GM10248 (cell line): ENCODE measurements at places on chromosomes 13 and 19.

DNA sequence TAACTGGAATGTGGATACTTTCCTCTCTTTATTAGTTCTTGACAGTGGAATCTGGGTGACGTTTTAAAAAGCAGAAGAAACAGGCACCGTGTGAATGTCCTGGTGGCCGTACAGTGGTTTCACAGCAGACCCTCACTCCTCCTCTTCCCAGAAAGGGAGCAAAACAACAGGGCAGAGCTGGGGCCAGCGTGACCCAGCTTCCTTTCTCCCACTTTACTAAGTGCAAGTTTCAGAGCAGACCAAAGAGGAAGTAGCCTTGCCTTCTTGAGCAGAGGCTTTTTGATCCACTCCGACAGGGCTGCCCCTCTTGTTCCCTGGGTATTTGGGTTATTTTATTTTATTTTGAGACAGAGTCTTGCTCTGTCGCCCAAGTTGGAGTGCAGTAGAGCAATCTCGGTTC, 19.6 kb upstream of the C19orf33 start:
- DNase-seq = peak; percentile 65

DNA sequence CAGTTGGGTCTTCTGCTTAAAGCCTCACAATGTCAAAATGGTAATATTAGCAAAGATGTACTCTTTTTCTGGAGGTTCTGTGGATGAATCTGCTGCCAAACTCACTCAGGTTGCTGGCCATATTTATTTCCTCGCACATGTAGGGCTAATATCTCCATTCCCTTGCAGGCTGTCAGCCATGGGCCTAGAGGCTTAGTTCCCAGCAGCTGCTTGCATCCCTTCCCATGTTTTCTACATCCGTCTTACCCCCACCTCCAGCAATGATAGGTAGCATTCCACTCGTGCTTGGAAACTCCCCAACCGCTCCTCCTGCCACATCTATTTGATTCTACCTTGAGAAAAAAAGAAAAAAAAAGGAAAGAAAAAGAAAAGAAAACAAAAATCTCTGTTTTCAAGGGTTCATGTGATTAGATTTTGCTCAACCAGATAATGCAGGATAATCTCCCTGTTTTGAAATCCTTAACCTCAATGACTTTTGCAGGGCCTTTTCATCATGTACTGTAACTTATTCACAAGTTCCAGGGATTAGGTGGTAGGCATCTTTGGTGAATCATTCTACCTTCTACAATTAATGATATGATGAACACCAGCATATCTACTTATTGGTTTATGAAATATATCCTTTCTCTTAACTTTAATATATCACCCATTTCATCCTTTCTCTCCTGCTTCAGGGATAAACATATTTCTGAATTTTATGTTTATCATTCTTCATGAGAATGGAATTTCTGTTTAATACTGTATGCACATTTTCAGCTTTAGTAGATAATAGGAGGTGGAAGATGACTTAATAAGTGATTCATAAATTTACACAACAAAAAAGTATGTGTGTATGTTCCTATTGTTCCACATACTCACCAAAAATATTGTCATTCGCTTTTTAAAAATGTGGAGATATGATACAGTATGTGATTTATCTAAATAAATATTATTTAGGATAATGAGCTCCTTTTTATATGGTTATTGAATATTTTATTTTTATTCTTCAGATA, 931.9 kb downstream of the SLITRK5 start:
- DNase-seq = no peak

DNA sequence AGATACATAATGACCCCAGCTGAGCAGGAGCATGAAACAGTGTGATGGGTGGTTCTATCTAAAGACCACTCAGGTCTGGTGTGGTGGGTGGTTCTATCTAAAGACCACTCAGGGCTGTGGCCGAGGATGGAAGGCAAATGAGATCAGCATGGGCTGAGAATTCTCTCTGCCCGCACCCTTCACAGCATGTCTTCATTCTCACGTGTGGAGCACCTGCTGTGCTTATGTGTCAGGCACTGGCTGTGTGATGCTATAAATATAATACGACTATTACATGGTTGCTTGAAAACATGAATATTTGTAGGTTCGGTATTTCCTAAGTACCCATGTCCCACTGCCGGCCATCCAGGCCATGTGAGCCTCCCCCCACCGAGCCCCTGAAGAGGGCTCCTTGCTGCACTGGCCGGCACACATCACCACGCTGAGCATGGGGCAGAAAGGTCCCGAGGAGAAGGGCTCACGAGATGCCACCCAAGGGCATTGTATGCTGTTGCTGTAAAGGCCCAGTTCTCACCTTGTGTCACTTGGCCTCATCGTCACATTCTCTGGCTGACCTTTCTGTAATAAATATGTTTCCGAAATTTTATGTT, 810.2 kb downstream of the UQCRFS1 start:
- DNase-seq = no peak

GRCh38 chr13:108741930-108742329, 112.5 kb downstream of the MYO16 start:
- DNase-seq = no peak

- DNase-seq = no peak
Observed at GRCh38 chr13:33401238-33401637, 115.7 kb upstream of the STARD13 start.

- peak; percentile 62 for DNase-seq
Observed at GRCh38 chr13:110944121-110944967, 29.5 kb upstream of the ANKRD10 start.

DNA sequence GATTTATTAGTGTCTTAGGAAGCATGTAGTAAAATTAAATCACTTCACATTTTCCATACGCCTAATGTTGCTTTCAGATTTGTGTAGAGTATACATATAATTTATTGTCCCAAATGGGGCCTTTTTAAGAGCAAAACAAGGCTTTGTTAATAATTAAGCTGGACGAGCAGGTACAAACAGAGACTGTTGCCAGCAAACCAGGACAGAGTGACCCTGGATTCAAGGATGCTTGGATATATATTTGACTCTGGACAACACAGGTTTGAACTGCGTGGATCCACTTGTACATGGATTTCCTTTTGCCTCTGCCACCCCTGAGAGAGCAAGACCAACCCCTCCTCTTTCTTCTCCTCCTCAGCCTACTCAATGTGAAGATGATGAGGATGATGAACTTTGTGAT, 454.9 kb downstream of the PCDH9 start:
- no peak for DNase-seq

GRCh38 chr13:81686877-81687276, 1346.0 kb upstream of the SPRY2 start:
- no peak for DNase-seq

- DNase-seq = no peak
Observed at GRCh38 chr13:107516517-107516916, 698.8 kb downstream of the LIG4 start.

GRCh38 chr13:90385781-90386489, 961.6 kb upstream of the MIR17HG start:
- no peak for DNase-seq

- no peak for DNase-seq
Observed at GRCh38 chr13:44292545-44292944, 81.1 kb upstream of the SERP2 start.

GRCh38 chr13:76750126-76750525, 136.1 kb downstream of the KCTD12 start:
- DNase-seq = no peak

DNA sequence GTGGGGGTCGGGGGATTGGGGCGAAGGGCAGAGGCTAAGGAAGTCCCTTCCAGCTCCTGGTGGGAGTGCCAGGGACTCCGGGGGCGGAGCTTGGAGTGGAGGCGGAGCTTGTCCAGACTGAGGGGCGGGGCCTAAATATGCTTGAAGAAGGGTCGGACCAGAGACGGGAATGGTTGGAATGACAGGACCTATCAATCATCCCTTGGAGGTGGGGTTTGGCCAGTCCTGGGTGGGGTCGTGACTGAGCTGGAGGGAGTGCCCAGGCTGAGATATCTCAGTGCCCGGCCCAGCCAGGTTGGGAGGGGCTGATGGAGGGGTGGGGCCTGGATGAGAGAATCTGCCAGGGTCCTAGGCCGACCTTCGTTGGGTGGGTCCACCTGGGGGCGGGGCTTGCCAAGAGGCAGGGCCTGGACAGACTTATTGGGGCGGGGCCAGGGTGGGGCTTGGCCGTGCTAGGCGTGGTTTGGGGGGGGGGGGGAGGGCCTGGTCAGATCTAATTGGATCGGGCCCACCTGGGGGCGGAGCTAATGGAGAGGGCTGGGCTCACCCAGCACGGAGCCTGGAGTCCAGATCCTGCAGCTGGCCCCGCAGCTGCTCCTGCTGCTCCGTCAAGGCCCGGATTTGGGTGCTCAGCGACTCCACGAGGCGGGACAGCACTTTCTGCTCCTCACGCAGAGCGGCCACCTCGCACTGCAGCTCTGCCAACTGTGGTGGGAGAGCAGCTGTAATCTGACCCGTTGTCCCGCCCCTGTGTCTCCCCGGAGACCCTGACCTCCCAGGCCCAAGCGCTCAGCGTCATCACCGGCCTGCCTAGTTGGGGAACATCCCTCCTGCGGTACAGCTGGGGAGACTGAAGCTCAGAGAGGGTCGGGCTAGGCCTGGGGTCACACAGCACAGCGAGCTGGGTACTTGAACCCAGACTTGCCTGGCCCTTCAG, 2.6 kb upstream of the WIZ start:
- no peak for DNase-seq

DNA sequence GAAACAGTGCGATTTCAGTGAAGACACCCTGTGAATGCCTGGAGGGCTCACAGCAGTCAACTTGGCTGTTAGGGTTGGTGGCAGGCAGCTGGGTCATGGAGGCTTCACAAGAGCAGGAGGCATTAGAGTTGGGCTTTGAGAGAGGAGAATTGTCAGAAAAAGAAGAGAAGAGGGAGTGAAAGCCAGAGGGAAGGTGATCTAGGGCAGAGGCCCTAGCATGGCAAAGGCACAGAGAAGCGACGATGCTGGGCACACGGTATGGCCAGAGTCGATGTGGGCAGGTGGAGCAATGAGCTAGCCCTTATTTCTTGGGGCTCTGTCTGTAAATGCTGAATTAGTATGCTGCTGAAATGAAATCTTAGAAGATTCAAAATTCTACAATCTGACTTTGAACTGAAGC, 52.6 kb upstream of the OLFM4 start:
- DNase-seq = no peak

DNA sequence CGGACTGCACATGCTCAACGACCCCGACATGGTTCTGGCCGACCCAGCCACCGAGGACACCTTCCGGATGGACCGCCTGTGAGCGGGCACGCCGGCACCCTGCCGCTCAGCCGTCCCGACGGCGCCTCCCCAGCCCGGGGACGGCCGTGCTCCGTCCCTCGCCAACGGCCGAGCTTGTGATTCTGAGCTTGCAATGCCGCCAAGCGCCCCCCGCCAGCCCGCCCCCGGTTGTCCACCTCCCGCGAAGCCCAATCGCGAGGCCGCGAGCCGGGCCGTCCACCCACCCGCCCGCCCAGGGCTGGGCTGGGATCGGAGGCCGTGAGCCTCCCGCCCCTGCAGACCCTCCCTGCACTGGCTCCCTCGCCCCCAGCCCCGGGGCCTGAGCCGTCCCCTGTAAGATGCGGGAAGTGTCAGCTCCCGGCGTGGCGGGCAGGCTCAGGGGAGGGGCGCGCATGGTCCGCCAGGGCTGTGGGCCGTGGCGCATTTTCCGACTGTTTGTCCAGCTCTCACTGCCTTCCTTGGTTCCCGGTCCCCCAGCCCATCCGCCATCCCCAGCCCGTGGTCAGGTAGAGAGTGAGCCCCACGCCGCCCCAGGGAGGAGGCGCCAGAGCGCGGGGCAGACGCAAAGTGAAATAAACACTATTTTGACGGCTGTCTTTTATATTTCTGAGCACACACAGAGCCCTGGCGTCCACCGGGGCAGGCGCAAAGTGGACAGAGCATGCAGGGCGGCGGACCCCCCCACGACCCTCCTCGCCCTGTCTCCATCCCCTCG, 13.6 kb downstream of the COMP start:
- DNase-seq = no peak

GRCh38 chr19:55145232-55145631, 3.8 kb downstream of the TNNT1 start:
- DNase-seq = no peak

DNA sequence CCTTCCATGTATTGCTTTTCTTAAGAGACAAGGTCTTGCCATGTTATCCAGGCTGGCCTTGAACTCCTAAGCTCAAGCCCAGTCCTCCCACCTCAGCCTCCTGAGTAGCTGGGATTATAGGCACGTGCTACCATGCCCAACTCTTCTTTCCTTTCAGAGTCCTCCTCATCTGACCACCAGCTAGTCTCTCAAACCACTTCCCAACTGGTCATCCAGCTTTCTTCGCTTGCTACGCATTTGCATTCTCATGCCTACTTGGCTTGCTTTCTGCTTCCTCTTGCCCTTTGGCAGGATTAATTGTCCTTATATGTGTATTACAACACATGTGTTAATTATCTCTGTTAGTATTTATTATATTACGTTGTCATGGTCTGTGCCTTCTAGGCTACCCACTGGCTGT, 6.3 kb downstream of the GPR18 start:
- DNase-seq = no peak

DNA sequence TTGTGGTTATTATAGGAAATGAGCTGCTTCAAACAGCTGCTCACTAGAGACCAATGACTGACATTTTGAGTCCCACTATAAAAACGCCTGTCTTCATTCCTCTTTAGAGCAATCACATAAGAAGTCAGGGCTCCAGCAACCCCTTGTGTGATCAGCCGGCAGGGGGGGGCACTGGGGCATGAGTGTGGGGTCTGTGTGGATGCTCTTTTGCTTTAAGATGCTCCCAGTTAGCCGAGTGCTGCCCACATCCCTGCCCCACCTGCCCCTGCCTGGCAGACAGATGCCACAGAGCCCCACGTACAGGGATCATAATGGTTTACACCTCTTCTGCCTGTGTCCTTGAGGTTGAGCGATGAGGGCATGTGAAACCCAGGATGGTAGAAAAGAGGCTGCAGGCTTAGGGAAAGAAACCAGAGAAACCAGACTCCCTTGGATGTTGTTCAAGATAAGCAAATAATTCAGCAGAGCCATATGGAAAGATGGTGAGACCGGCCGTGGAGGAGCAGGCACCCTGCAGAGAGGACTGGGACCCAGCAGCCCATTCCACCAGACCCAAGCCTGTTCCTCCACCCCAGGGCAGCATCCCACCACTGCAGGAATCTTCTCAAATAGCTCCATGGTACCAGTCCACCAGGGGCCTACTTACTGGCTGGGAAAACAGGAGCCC, 55.4 kb downstream of the CHST8 start:
- DNase-seq = no peak

GRCh38 chr19:21568816-21569493, 63.6 kb downstream of the ZNF429 start:
- peak; percentile 43 for DNase-seq

GRCh38 chr13:103656311-103656710, 590.1 kb upstream of the SLC10A2 start:
- DNase-seq = no peak

GRCh38 chr13:112693831-112694497, 4.1 kb downstream of the ATP11A start:
- no peak for DNase-seq

DNA sequence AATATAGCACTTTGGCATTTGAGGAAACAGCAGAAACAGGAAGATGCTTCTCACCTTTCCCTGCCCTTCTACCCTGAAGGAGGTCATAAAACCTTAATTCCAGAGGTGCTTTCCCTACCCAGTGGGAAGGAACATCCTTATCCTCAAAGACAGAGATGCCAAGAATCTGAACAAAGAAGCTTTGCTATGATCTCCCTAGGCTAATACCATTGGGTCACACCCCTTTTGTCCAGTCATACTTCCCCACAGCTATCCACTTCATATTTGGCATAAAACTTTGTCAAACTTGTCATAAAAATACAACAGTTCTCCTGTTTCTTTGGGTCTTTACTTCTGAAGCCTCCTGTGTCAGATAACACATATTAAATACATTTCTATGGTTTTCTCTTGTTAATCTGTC, 21.7 kb upstream of the RXFP2 start:
- DNase-seq = no peak

GRCh38 chr13:93775027-93775426, 548.4 kb downstream of the GPC6 start:
- DNase-seq = no peak

- no peak for DNase-seq
Observed at GRCh38 chr13:29582171-29582570, 13.3 kb downstream of the SLC7A1 start.
